Smooth muscle cell of trachea (primary cell): ENCODE measurements at places on chromosomes 1 and 21. TPM values are rescaled to one million over a fixed set of nuclear protein-coding genes. Genes with fewer than 3 reads are reported as not detected.

Gene PMF1
- 23.8 and 54.4 TPM in 2 replicates for total RNA-seq

Gene ITLN2
- total RNA-seq, result not detected in 2 replicates

Gene KPRP
- total RNA-seq, result not detected in 2 replicates

Gene ADORA3
- total RNA-seq, result not detected in 2 replicates

Gene SLC9C2
- not detected in 2 replicates for total RNA-seq

Gene ETS2
- 32.9 and 33.4 TPM in 2 replicates for total RNA-seq

Gene MRAP
- total RNA-seq, result 0.17 TPM in 1 of 2 replicates, not detected in the other

Gene ZNF687
- total RNA-seq, result 13.7 and 19.8 TPM in 2 replicates

Gene PROK1
- total RNA-seq, result not detected in 2 replicates

Gene OVAAL
- not detected in 2 replicates for total RNA-seq

Gene GADD45A
- total RNA-seq, result 43.1 and 69.8 TPM in 2 replicates

Gene TNFAIP8L2
- not detected in 2 replicates for total RNA-seq

Gene MACF1
- 237 and 311 TPM in 2 replicates for total RNA-seq

Gene PTAFR
- total RNA-seq, result under 0.01 and 0.15 TPM in 2 replicates

Gene KRTAP10-2
- not detected in 2 replicates for total RNA-seq

Gene FOXD2
- total RNA-seq, result 0.29 and 0.66 TPM in 2 replicates

Gene WLS
- total RNA-seq, result 164 and 195 TPM in 2 replicates

Gene SYCP1
- not detected in 2 replicates for total RNA-seq

Gene UBASH3A
- total RNA-seq, result not detected in 2 replicates

Gene TMEM82
- total RNA-seq, result not detected in 2 replicates

Gene DENND4B
- total RNA-seq, result 16.9 and 17.9 TPM in 2 replicates

Gene IFNLR1
- not detected in 2 replicates for total RNA-seq

Gene CBR1
- total RNA-seq, result 214 and 236 TPM in 2 replicates

Gene S100A2
- 3.3 and 6.0 TPM in 2 replicates for total RNA-seq

Gene WDR64
- not detected in 2 replicates for total RNA-seq

Gene ATP8B2
- total RNA-seq, result 211 and 445 TPM in 2 replicates
